ENCODE measurements at places on chromosomes 1 and 21.
A peak's percentile ranks its signal among the peaks of the same experiment; 100 is the strongest.

DNA sequence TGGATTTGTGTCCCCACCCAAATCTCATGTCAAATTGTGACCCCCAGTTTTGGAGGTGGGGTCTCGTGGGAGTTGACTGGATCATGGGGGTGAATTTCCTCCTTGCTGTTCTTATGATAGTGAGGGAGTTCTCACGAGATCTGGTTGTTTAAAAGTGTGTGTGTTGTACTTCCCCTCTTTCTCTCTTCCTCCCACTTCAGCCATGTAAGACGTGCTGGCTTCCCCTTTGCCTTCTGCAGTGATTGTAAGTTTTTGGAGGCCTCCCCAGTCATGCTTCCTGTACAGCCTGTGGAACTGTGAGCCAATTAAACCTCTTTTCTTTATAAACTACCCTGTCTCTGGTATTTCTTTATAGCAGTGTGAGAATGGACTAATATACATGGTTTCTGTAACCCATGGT lies 64.6 kb downstream of the RHOU start:
- no peak for DNase-seq

- DNase-seq = peak; percentile 68
Measured at GRCh38 chr1:58432851-58433668, 113.5 kb downstream of the OMA1 start.

- DNase-seq = no peak
Measured at GRCh38 chr1:32345289-32345827, 9.3 kb upstream of the MARCKSL1 start.

DNA sequence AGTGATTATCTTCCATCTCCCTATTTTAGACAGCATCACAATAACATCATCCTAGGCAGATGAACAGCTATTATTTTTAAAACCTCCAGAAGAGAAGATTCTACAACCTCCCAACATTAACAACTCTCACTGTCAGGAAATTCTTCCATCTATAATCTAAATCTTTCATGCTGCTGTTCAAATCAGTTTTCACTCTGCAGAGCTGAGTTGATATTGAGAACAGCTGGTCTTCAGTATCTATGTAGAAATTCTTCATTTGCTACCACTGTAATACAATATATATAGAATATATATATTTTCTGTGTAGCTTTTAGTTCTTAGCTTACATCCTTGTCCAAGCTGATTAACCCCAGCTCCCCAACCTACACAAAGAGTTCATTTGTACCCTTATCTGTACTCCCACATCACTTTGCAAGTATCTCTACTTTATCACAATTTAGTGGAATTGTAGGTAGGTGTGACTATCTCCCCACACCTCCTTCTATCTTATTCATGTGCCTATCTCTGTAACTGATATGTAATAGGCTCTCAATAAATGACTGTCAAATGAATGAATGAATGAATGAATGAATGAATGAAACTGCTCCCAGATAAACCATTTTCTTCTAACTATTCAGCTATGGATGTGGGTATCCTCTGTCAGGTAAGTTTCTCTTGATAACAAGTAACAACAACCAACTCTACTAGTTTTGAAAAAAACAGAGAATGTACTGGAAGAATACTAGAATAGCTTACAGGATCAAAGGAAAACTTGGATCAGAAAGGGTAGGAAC lies 37.4 kb upstream of the PKN2 start:
- no peak for DNase-seq

GRCh38 chr1:175922254-175922881 lies 179.0 kb upstream of the TNR start:
- DNase-seq = no peak

DNA sequence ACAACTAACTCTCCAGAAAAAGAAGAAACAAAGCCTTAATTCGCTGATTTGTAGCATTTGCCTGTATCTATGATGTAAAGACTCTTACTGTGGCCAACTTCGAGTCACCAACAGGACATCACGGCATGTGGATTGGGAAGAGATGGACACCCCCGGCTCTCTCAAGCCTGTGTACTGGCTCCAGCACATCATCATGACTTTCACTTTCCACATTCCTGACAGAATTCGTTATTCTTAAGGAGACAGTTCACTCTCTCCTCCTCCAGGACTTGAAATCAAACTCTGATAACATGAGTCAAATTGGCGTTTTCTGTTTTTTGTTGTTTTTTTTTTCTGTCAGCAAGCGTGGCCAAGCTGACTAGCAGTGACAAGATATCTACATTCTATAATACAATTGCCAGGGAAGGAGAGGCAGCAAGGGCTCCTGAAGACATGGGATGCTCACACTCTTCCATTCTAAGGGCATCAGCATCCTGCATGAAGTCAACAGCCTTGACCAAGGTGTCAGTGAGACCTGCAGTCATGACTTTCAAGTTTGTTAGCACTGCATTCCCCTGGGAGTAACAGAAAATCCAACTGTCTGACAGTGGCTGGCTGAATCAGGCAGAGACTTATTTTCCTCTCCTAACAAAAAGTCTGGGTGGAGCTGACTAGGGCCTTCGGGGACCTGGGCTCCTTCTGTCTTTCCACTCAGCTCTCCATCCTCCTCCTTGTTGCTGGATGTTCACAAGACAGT lies 13.3 kb upstream of the TRAF3IP3 start:
- no peak for DNase-seq

GRCh38 chr1:74693473-74693872 lies 19.9 kb upstream of the ERICH3 start:
- no peak for DNase-seq

- DNase-seq = no peak
Measured at GRCh38 chr1:170273291-170274130, 127.8 kb downstream of the NTMT2 start.

DNA sequence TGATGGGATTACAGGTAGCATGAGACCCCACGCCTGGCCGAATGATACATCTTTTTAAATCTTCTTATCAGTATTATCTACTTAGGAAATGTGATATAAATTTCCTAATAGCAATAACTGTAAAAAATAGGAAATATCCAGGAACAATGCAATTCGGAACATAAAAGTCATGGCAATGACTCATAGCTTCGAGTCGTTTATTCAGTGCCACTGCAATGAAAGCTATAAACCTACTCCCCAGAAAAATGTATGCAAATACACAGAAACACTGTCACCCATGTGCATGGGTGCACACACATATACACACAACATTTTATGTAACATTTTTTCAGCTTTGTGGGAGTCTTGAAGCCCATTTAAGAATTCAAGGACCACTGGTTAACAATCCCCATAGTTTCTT lies 194.6 kb downstream of the PATJ start:
- no peak for DNase-seq

DNA sequence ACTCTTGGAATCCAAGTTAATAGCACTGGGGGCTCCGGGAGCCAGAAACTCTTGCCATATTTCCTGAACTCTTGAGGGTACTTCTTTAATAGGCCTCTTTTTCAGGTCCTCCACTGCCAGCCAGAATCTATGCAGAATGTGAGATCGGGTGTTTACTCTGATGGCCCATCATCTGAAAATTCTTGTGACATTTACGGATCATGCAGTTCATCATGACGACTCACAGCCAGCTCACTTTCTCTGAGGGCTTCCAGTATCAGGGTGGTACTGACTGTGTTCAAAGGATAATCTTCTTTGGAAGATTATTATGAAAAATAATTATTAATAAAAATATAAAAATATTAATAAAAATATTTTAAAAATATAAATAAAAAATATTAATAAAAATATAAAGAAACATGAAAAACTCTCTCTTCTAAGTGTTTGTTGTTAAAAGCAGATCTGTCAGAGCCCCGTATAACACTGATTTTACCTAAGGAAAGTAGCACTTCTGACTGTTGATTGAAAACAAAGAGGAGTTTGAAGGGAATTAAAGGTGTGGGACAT lies 194.3 kb upstream of the GREM2 start:
- no peak for DNase-seq

DNA sequence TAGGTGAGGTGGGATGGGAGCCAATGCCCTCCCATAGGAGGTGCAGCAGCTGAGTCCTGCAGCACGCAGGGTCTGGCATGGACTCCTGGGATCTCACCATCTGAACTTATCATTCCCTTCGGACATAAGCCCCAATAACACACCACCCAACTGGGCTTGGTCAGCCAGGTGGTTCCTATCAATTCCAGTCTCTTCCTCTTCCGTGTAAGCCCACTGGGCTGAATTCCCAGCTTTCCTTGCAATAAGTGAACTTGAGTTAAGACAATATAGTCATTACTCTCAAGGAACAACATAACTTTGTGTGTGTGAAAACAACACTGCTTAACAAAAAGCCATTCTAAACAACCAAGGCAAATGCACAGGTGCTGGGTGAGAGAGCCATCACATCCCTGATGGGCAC lies 86.6 kb upstream of the EDN2 start:
- DNase-seq = no peak

DNA sequence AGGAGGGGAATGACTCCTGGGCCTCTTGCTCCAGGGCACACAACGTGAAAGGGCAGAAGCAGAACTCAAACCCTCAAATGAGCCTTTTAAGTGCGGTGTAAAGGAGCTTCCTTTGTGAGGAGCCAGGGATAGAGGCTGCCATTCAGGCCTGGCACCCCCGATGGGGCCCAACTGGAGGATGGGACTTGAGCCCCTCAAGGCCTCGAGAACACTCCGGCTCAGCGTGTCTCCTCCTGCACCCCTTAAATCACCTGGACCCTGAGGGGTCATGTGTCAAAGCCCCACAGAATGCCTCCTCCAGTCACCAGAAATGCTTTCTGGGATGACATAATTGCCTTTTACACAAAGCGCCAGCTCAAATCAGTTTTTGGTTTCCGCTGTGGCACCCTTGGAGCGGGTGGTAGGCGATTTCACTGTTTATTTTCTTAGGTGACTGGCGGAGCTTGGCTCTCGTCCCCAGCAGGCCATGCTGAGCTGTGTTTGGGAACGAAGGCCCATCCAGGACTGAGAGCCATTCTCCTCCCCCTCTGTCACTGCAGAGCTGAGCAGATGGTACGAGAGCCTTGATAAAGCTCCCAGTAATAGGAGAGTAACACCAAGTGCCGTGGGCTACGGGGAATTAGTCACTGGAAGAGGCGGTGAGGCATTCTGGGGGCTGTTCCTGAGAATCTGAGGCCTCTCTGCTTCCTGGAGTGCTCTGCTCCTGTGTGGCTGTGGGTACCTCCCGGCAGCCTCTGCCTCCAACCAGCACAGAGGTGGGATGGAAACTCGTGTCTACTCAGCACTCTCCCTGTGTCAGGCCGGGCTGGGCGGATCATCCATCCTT lies 163.0 kb downstream of the GRIK3 start:
- DNase-seq = no peak

DNA sequence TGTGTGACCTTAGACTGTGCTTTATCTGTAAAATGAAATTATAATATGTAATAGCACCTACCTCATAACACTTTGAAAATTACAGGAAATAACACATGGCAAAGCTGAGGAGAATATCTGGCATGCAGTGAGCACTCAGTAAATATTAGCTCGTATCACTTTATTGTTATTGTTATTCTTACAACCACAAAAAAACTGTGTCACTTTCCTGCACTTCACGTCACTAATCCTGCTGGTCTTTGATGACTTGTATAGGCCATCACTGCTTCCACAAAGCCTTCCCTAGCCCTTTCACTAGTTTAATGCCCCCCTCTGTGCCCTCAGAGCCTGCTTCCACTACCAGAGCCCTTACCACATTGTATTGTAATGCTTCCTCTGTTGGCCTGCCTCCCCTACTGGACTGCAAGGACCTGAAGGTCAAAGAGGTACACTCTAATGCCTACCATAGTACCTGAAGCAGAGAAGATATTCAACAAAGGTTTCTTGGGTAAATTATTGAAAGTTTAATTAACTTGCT lies 231.6 kb downstream of the NFIA start:
- DNase-seq = no peak

- DNase-seq = no peak
Measured at GRCh38 chr1:5944154-5944842, 47.9 kb downstream of the NPHP4 start.

GRCh38 chr1:183106746-183107145 lies 79.3 kb upstream of the LAMC2 start:
- DNase-seq = no peak

DNA sequence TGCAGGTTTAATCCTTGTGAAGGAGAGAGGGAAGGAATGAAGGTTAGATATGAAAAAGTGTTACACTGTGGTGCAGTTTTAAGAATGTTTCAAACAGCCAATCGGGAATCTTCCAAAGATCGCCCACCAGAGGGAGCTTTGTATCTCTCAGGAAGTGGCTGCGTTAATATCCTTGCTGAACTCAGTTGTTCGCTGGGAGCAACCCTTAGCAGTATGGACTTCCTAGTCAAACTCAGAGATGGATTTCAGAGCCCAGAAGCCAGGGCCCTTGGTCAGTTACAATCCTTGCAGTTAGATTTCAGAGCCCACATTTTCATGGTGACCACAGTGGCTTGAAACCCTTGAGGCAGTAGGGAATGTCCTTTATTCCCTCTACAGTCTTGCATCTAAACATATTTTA lies 136.2 kb downstream of the NTNG1 start:
- DNase-seq = no peak

GRCh38 chr1:9561429-9561828 lies 22.2 kb downstream of the SLC25A33 start:
- peak; percentile 63 for DNase-seq

DNA sequence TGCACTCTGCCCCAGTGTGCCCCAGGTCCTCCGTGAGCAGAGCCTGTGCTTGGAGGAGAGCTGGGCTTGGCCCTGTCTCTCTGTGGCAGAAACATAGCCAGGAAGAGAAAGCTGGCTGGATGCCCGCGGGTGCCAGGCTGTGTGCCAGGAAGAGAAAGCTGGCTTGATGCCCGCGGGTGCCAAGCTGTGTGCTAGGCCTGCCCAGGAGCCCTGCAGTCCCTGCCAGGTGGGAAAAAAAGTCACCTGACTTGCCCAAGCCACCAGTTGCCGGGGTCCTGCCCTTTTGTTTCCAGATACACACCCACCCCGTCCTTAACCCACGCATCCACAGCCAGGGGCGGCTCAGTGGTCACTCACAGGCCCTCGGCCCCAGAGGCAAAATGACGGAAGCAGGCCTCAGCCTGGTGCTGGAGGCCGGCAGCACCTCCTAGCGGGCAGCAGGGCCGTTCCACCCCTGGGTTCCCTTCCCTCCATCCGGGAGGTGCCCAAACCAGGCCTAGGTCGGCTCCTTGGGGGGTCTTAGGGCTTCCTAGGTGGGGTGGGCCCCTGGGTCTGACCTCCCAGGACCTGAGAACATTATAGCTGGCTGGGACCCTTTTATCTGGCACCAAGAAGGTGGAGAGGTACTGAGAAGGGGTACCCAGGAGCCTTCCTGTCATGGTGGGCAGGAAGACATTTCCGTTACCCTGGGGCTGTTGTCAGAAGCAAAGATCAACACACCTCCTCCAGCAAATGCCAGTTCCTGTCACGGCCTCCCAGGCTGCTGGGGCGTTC lies 9.1 kb downstream of the ITGB2 start:
- no peak for DNase-seq

GRCh38 chr1:225611537-225612223 lies 41.2 kb downstream of the ENAH start:
- DNase-seq = no peak

- no peak for DNase-seq
Measured at GRCh38 chr1:95371666-95372282, 137.8 kb downstream of the RWDD3 start.
